ENCODE measurements at places on chromosomes 6 and 20. TPM values are rescaled to one million over a fixed set of nuclear protein-coding genes. Genes with fewer than 3 reads are reported as not detected.

Gene ZBTB22
- 24.7 TPM for total RNA-seq

Gene ADGRF4
- total RNA-seq = 0.31 TPM

Gene AKAP7
- total RNA-seq = 90.1 TPM

Gene DOK5
- total RNA-seq = 259 TPM

Gene IFNGR1
- total RNA-seq = 47.0 TPM

Gene GJA10
- total RNA-seq = not detected

Measured in parietal lobe (tissue), 2 donors.